Gastroesophageal sphincter (tissue), 4 donors: ENCODE measurements at places on chromosomes 7 and 10. TPM values are rescaled to one million over a fixed set of nuclear protein-coding genes. Genes with fewer than 3 reads are reported as not detected.

MMP21 gene
- not detected for total RNA-seq

SEMA3A gene
- total RNA-seq, result 36.2 TPM

SLC26A5 gene
- 0.16 TPM for total RNA-seq

- no peak for ATAC-seq
- no peaks in the 10 kb centered on the region for H3K4me1 ChIP-seq
- H3K4me3 ChIP-seq, result no peak overlapping the region
- no peaks in the 10 kb centered on the region for H3K36me3 ChIP-seq
Measured at GRCh38 chr7:136070736-136071505, 93.8 kb upstream of the MTPN start.

GRCh38 chr7:40717242-40717641 lies 582.4 kb downstream of the SUGCT start:
- no peaks in the 10 kb centered on the region for H3K27me3 ChIP-seq
- H3K4me3 ChIP-seq, result no peak overlapping the region
- H3K27ac ChIP-seq, result no peak overlapping the region
- peak; percentile 46 for ATAC-seq

GRCh38 chr7:47354831-47355541 lies 226.9 kb downstream of the TNS3 start:
- no peaks in the 10 kb centered on the region for H3K4me1 ChIP-seq
- no peak overlapping the region for H3K27ac ChIP-seq
- H3K36me3 ChIP-seq, result no peaks in the 10 kb centered on the region
- no peaks in the 10 kb centered on the region for H3K27me3 ChIP-seq
- ATAC-seq, result no peak
- H3K4me3 ChIP-seq, result no peak overlapping the region

DNA sequence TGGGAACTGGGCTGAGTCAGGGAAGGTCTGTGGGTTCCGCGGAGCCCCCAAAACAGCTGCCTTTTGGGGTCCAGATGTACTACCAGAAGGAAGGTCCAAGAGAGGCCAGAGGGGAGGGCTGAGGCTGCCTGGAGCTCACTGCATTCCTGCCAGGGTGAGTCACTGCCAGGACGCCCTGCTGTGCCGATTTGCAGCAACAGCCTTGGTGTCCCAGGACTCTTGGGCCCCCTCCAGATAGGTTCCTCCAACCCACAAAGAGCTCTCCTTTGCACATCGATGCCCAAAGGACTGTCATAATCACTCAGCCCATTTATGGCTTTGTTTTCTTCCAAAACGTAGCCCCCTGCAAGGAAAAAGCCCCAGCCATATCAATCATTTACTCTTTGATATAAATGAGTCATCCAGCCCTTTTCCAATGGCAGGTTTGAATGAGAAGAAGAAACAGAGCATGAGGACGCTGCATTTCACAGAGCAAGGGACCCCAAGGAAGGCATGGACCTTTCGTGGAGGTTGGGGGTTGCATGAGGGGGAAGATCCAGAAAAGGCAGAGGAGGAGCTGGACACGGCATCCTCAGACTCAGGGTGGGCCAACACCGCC lies 32.2 kb upstream of the COL13A1 start:
- H3K27ac ChIP-seq, result no peak overlapping the region
- peak; percentile 56 for ATAC-seq
- H3K27me3 ChIP-seq, result no peaks in the 10 kb centered on the region
- H3K36me3 ChIP-seq, result no peaks in the 10 kb centered on the region

DNA sequence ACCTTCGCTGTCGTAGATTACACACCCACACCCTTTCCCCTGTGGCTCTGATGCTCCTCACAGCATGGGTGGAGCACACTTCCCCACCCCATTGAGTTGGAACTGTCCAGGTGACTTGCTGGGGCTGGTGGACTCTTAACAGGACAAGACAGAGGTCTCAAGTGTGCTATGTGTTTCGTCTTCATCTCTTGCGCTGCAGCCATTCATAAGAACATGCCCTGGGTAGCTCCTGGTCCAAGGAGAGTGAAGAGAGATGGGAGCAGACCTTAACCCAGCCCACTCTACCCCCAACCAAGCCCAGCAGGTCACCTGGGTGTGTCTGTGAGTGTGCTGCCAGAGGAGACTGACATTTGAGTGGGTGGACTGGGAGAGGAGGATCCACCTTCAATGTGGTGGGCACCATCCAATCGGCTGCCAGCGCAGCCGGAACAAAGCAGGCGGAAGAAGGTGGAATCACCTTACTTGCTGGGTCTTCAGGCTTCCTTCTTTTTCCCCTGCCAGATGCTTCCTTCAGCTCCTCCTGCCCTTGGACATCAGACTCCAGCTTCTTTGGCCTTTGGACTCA lies 112.4 kb downstream of the HTR5A start:
- no peak overlapping the region for H3K27ac ChIP-seq
- H3K36me3 ChIP-seq, result no peaks in the 10 kb centered on the region
- H3K4me1 ChIP-seq, result no peaks in the 10 kb centered on the region
- peaks cover 13% of the 10 kb centered on the region for H3K27me3 ChIP-seq
- no peak overlapping the region for H3K4me3 ChIP-seq

GRCh38 chr10:44937196-44938005 lies 22.2 kb upstream of the RASSF4 start:
- H3K27ac ChIP-seq, result no peak overlapping the region
- H3K27me3 ChIP-seq, result no peaks in the 10 kb centered on the region
- H3K36me3 ChIP-seq, result no peaks in the 10 kb centered on the region
- no peak for ATAC-seq

DNA sequence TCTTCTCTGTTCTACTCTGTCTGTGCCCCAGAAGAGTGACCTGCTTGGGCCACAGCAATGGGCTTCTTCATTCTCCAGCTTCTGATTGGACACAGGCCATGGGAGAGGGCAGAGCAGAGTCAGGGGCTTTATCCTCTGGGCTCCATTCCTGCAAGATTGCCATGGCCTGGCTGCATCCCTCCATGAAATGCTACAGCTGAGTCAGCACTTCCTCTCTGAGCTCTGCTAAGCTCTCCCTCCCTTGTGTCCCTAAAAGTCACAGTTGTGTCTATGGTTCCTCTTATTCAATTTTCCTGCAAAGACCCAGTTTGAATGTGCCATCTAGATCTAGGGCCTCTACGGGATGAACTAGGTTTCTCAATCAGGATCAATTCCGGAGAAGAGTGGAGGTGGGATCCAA lies 903.8 kb downstream of the TYW1 start:
- H3K4me3 ChIP-seq, result no peak overlapping the region
- ATAC-seq, result no peak
- no peaks in the 10 kb centered on the region for H3K36me3 ChIP-seq
- H3K4me1 ChIP-seq, result no peaks in the 10 kb centered on the region
- no peak overlapping the region for H3K27ac ChIP-seq
- H3K27me3 ChIP-seq, result no peaks in the 10 kb centered on the region
